ENCODE measurements at places on chromosomes 1 and 21. TPM values are rescaled to one million over a fixed set of nuclear protein-coding genes. Genes with fewer than 3 reads are reported as not detected.

ITLN2 gene
- total RNA-seq = not detected

KIF26B gene
- 0.05 TPM for total RNA-seq

- no peaks in the 10 kb centered on the region for H3K27me3 ChIP-seq
- no peaks in the 10 kb centered on the region for H3K36me3 ChIP-seq
- no peak overlapping the region for H3K27ac ChIP-seq
- H3K4me3 ChIP-seq = no peak overlapping the region
These were observed 29.1 kb upstream of the PLA2G4A start for GRCh38 chr1:186799689-186800054.

GRCh38 chr1:4674676-4675075 lies 20.3 kb downstream of the AJAP1 start:
- H3K4me3 ChIP-seq = no peak overlapping the region
- H3K4me1 ChIP-seq = no peaks in the 10 kb centered on the region
- no peak for DNase-seq
- peaks cover 6% of the 10 kb centered on the region for H3K27me3 ChIP-seq

DNA sequence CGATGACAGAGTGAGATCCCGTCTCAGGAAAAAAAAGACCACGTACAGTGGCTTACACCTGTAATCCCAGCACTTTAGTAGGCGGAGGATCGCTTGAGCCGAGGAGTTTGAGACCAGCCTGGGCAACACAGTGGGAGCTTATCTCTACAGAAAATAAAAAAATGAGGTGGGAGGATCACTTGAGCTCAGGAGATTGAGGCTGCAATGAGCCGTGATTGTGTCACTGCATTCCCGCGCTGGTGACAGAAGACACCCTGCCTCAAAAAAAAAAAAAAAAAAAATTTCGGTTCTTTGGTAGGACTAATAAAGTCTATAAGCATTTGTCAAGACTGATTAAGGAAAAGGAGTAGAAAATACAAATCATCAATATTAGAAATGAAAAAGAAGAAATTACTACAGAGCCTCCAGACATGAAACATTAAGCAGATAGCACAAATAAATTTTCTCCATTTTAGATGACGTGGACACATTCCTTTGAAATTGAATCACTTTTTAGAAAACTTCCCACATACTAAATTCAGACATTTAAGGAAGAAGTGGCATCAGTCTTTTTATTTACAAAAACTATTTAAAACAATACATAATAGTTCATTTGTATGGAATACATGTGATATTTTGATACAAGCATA lies 30.4 kb downstream of the MORC3 start:
- H3K36me3 ChIP-seq = peaks cover 27% of the 10 kb centered on the region
- DNase-seq = no peak
- no peak overlapping the region for H3K4me3 ChIP-seq
- no peaks in the 10 kb centered on the region for H3K27me3 ChIP-seq
